Heart right ventricle (tissue), 16 donors: ENCODE measurements at places on chromosomes 16 and 17. TPM values are rescaled to one million over a fixed set of nuclear protein-coding genes. Genes with fewer than 3 reads are reported as not detected.

- no peak for DNase-seq
These were observed 13.3 kb downstream of the USP10 start for GRCh38 chr16:84712801-84713775.

- DNase-seq = peak; percentile 72
These were observed 80.9 kb downstream of the ARHGAP23 start for GRCh38 chr17:38508954-38509771.

DNA sequence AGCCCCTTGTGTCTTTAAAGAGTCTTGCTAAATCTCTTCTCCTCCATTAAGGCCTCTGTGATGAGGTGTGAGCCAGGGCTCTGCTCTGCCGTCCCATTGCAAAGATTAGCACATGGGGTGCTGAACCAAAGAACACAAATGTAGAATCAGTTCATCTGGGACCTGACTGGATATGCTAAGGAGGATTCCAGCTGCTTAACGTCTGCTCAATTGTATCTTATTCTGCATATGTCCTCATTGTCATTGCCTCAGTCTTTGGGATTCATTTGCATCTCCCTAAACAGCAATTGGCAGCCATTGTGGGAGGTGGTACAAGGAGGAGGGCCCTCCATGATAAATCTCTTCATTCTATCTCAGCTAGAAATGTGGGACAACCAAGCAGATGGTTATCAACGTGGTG lies 106.3 kb upstream of the ADAMTS18 start:
- DNase-seq = no peak

- DNase-seq = no peak
These were observed 7.0 kb downstream of the CASKIN1 start for GRCh38 chr16:2189252-2189893.

DNA sequence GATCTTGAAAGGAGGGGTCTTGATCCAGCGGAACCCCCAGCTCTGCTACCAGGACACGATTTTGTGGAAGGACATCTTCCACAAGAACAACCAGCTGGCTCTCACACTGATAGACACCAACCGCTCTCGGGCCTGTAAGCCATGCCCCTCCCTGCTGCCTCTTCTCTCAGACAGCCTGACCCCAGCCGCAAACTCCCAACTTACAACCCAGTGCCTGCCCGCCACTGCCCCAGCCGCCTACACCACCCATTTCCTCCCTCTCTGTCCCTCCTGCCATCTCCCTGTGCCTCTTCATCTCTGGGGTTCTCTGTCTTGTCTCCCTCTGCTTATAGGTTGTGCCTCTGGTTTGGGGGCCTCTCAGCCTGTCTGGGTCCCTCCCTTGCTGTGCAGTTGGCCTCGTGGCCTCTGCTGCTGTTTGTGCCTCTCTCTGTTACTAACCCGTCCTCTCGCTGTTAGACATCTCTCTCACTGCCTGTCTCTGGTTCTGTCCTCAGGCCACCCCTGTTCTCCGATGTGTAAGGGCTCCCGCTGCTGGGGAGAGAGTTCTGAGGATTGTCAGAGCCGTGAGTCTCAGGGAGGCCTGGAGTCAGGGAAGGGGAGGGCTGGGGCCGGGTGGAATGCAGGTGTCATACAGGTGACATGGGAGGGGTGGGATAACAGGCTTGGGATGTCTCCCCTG lies 9.6 kb downstream of the ERBB2 start:
- DNase-seq = no peak

Gene ACE
- total RNA-seq = 10.3 TPM

Gene BAIAP3
- 3.5 TPM for total RNA-seq

Gene ZNF598
- 23.1 TPM for total RNA-seq
